ENCODE measurements at places on chromosomes 2 and 18.

DNA sequence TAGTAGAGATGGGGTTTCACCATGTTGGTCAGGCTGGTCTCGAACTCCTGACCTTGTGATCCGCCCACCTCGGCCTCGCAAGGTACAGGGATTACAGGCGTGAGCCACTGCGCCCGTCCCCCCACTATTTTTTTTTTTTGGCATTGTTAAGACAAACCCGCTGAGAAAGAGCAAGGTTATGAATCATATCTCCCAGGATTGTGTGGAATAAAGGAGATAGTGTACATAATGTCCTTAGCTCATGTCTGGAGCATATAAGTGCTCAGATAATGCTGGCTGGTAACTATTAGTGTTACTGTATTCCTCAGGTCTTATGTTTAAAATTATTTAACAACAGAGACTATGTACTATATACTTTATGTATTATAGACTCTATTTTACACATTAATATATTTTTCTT is 36.0 kb downstream of the TTC27 start:
- DNase-seq = peak; percentile 38

- no peak for DNase-seq
Observed at GRCh38 chr2:153222231-153223165, 256.1 kb downstream of the RPRM start.

DNA sequence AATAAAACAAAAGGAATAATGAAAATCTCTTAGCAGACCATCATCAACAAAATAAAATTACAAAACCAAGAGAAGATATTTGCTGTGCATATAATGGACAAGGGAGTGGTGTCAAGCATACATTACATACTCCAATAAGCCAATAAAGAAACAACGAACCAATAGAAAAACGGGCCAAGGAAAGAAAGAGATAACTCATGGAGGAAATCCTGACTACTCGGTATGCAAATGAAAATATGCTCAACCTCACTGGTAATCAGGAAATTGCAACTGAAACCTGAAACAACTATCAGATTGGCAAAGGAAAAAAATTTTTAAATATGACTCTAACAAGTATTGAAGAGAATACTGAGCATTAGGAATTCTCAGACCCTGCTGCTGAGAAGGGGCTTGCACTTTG is 84.7 kb downstream of the BCL2 start:
- no peak for DNase-seq

- no peak for DNase-seq
Observed at GRCh38 chr2:27306573-27307286, 1.5 kb downstream of the UCN start.

DNA sequence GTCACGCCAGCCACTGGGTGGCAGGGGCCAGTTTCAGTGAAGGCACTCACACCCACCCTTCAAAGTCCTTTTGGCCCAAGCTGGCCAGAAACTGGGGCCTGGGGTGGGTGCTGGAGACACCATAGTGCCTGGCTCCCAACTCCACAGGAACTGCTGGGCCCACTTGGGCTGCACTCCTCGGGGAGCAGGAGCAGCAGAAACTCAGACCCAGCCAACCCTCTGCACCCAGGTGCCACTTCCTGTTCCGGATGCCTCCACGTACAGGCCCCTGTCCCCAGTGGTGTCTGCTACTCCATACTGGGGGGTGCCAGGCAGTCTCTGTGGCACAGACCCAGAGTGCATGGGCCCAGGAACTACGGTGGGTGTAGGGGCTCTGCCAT is 42.5 kb upstream of the ZNF519 start:
- DNase-seq = no peak

DNA sequence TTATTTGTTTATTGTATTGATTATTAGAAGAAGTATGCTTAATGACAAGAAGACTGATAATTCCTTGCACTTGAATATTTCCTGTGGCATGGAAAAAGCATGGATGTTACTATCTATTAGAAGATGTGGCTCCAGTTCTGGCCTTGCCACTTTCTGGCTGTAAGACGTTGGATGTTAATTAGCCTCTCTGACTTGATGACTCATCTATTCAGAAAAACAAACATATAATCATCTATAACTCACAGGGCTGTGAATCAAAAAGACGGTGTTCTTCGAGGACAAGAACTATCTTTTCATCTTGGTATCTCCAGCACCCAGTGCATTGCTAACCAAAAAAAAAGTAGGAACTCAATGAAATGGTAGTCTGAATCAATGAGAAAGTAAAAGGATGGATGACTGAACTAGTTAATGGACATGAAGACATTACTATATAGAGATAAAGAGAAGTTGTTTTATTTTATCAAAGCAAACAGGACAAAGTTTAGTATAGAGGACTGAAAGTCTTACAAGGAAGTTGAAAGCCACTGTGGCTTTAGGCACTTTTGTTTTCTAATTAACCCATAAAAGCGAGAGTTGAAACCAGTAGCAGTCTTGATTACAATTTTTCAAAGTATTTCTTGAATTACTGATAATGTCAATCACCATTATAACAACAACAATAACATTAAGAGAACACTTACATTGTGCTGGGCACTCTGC is 145.3 kb downstream of the RND3 start:
- peak; percentile 15 for DNase-seq

DNA sequence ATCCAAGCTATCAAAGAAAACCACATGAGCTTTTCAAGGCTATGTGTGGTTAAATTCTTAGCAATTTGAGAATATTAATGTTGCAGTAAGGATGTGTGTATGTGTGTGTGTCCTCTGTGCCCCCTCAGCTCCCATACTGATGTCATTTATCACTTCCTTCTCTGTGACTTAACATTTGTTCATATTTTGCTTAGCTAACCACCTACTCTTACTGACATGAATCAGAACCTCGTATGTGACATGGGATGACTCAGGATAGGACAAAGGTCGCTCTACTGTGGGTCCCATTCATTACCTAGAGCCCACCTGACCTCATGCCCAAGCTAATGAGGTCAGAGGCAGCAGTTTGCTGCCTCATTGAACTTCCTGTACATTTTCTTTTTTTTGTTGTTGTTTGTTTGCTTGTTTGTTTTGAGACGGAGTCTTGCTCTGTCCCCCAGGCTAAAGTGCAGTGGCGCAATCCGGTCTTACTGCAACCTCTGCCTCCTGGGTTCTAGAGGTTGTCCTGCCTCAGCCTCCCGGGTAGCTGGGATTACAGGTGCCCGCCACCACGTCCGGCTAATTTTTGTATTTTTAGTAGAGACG is 36.3 kb downstream of the MOGAT1 start:
- DNase-seq = peak; percentile 81

DNA sequence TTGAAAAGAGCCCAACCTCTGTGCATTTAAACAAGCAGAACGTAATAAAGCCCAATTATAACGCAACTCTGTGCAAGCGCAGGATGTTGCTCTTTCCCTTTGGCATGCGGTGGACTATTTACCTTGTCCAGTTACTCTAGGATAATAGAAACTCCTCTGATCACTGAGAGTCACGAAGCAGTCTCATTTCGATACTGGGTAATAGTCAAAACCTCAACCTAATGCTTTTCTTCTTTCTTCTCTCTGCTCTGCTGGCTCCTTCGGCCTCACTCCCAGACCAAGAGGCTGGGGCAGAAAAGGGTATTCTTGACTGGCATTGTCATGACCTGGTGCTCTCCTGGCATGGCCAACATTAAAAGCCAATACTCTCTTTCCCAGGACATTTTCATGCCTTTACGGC is 89.7 kb upstream of the GCFC2 start:
- no peak for DNase-seq

- DNase-seq = peak; percentile 42
Observed at GRCh38 chr2:101387151-101387834, at the start of gene CREG2. Gene CREG2 (minus strand): TSS chr2:101387503. CDS start chr2:101387457, 46 bp downstream.

- peak; percentile 93 for DNase-seq
Observed at GRCh38 chr2:97645695-97646629, at the start of gene COX5B. Gene COX5B (plus strand): TSS chr2:97646062. CDS start chr2:97646087, 25 bp downstream.

GRCh38 chr2:190511104-190511503 is 23.4 kb downstream of the NEMP2 start:
- peak; percentile 56 for DNase-seq

DNA sequence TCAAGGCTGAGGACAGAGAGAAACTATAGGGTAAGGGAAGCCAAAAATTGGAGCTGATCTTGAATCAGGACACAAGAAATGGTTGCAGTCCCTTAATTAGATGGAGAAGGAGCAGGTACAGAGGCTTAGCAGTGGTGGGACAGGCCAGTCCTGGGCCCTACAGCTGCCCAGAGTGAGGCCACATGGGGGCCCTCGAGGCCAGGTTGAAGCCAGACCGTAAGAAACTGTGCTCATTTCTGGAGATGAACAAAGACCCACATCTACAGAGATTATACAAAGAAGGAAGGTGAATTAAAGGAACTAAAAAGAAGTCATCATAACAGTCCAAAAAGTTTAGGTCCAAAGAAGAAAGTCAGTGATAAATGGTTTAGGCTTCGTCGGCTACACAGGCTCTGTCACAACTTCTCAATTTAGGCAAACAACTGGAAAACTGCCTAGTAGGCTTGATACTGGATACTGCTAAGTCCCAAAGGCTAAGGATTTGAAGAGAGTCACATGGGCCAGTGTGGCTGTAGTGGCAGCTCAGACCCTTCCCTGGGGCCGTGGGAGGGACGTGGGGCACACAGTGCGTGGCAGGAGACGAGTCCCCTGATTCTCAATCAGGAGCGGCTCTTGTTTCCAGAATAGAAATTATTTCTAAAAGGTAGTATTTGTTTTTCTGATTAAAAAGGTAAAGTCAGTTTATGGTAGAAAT is 50.4 kb upstream of the CNGA3 start:
- DNase-seq = no peak

DNA sequence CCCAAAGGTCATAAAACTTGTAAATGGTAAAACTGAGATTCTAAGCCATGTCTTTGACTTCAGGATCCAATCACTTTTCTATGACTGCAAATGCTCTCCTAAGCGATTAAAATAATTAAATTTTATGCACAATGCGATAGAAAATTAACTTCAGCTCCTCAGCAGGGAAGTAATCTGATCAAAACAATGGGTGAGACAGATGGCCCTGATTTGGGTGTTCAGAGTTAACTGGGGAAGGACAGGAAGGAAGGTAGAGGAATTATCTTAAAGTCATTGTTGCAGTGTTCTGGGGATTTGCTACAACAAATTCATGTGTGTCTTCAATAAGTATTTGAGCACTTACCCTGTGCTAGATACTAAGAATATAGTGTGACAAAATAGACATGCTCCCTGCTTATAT is 446.0 kb upstream of the MEX3C start:
- no peak for DNase-seq

- peak; percentile 70 for DNase-seq
Observed at GRCh38 chr18:76822506-76823160, at the start of gene ZNF236. Gene ZNF236 (plus strand): TSS chr18:76822557. CDS start chr18:76822608, 51 bp downstream.

DNA sequence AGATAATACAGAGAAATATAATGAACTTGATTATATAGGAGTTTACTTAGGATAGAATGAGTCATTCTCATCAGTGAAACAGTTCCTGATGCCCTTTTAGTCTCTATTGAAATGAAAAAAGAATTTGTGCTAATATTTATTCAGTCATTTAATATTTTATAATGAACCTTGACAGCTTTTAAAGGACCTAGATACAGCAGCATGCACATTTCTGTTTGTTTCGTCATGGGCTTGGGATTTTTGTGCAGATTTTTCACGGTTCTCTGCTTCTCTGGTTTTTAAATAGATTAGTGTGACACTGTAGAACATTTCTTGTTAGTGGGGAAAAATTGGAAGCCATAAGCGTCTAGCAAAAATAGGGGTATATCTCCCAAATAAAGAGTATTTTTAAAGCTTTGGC is 60.7 kb downstream of the NABP1 start:
- no peak for DNase-seq

DNA sequence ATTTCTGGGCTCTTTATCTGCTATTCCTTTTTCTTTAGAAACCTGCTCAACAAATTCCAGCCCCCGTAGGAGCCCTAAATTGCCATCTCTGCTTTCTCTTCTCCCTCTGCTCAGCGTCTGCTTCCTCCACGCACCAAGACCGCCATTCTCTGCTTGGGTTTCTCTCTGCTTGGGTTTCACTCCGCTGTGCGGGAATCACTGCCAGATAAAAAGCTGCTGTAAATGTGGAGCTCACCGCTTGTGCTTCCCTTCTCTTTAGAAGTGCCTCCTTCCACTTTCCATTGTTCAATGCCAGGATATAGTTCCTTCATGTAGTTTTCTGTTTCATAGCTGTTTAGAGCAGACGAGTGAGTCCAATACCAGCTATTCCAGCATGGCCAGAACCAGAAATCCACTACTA is 45.9 kb downstream of the TMEM237 start:
- DNase-seq = no peak

DNA sequence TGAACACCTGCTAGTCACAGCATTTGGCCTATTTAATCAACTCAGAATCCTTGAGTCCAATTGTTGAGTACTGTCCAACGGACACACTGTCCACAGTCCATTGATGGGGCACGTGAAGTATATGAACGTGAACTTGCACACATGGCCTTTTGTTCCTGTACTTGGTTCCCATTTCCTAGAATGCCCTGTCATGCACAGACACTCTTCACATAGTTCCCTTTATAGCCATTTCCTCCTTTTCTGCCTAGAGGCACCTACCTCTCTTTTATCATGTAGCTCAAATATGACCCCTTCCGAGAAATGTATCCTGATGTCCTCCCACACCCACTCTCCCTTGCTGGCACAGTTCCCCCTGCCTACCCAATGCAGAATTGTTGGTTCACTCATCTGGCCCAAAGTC is 8.7 kb upstream of the CRYGA start:
- DNase-seq = no peak

DNA sequence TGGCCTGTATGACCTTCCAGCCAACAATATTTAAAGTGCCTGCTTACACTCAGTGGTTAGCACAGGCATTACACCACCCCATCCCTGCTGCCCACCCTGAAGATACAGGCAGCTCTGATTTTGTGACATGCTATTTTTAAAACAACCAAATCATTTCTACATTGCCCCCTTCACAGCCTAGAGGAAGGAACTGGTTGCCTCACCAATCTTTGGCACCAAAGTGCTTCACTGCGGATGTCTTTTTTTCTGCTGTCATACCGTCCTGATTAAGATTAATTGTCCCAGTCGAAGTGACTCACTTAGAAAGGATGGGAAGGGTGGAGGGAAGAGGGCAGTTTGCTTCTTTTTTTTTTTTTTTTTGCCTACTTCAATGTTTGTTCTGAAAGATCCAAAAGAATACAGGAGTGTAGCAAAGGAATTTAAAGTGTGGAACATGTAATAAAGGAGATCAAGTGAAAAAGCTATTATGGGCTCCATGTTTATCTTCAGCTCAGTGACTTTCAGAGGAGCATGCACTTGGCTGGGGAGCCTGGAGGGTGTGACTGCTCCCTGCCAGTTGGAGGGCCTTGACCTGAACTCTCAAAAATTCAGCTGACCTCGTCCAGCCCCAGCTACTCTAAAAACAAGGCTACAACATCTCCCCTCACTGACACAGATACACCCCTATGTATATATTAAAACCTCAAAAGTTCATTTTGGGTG is 501.1 kb upstream of the TNP1 start:
- peak; percentile 90 for DNase-seq

DNA sequence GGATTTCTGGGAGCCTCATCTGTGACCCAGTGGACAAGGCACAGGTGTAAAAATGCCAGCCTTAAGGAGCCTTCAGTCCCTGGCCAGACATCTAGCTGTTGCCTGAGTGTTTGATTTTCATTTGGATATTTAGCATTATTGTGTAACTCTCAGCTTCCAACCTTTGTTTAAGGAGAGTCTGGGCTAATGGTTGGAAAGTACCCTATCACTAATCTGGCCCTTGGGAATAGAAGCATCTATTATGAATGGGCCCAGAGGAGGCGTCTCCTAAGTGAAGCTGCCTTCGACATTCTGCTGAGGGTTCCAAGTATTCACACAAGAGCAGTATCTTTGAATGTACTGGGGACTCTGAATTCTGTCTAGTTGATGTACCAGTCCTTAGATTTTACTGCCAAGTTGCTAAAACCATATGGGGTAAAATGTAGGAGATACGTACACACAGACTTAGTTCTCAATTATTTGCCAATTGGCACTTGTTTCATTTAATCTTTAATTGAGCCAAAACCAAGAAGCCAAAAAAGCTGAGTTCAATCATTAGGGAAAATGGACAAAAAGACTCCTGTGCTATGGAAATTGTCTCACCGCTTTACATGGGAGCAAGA is 7.2 kb upstream of the ANKRD29 start:
- DNase-seq = no peak
